ENCODE measurements at places on chromosomes 5 and 9.

- DNase-seq = peak; percentile 85
Measured at GRCh38 chr5:132883261-132883834, 9.9 kb downstream of the LEAP2 start.

- no peak for DNase-seq
Measured at GRCh38 chr5:6372251-6373080, 5.9 kb downstream of the MED10 start.

DNA sequence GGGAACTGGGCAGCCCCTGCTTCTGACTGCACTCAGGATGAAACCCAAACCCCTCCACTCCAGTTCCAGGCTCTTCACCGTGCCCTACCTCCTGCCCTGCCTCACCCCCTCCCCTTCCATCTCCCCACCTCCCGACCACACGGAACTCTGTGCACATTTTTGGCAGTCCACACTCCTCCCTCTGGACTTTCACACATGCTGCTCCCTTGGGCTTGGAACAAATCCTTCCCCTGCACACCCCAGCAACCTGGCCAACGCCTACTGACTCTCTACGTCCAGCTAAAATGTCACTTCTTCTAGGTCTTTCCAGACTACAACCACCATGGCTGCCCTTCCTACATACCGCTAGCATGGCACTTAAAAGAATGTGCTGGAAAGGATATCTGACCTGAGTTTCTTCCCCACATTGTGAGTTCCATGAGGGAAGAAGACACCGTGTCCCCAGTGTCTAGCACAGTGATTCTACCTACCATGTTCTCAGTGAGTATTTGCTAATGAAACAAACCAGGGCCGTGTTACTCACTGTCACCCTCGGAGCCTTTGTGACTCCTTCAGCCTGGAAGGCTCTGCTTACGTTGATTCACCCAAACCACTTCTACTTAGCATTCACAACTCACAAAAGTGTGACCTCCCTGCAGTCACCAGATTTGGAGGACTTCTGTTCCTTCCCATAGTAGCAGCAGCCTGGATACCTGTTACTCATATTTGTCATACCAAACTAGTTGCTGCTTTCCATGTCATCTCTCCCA, 18.7 kb downstream of the RETREG1 start:
- DNase-seq = no peak

GRCh38 chr5:112657804-112658203, 79.9 kb upstream of the APC start:
- no peak for DNase-seq

DNA sequence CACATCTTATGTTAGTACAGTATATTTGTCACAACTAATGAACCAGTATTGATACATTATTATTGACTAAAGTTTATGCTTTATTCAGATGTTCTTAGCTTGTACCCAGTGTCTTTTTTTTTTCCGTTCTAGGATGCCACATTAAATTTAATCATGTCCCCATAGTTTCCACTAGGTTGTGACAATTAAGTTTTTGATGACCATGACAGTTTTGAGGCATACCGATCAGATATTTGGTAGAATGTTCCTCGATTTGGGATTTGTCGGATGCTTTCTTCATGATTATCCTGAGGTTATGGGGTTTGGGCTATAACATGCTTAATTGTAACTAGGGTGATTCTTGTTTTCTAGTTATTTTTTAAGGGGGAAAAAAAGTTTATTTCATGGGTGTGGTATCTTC, 22.6 kb downstream of the PRRC2B start:
- DNase-seq = no peak

GRCh38 chr5:73962801-73963425, 336.9 kb downstream of the ARHGEF28 start:
- no peak for DNase-seq

- DNase-seq = no peak
Measured at GRCh38 chr9:130934702-130935647, 4.1 kb downstream of the FIBCD1 start.

DNA sequence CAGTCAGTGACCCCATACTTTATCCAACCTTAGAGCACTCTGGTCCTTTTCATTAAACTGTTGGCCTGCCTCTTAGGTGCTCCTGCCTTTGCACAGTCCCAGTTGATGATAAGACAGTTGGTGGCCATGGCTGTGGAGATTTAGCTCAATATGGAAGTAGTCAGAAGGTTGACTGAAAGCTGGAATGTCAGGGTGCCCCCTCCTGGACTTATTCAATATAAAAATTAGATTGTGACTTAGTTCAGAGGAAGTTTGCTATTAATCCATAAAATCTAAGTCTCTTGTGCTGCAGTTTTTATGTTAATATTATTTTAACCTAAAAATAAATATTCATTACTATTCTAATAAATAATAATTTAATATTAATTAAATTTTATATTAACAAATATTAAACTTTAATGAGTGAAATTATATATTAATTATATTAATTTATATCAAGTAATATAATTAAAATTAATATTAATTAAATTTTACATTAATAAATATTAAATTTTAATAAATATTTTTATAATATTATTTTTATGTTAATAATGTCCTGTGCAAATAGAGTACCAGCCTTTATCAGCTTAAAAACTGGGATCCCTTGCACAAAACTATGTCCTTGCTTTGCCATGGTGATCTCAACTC, 77.7 kb upstream of the ADAMTSL1 start:
- no peak for DNase-seq

DNA sequence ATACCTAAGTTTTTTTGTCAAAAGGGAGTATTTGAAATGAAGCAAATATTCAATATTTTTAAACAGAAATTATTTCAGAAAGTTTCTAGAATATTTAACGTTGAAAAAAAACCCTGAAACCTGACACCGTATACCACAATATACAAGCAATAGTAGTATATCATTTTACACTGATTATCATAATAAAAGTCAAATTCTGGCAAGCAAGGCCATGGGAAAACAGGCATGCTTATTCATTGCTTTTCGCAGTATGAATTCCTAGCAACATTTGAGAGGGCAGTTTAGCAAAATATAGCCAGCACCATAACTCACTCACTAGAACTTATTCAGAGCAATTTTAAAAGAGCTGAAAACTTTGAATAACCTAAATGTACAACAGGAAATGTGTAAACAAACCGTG, 46.1 kb downstream of the ERAP1 start:
- no peak for DNase-seq

DNA sequence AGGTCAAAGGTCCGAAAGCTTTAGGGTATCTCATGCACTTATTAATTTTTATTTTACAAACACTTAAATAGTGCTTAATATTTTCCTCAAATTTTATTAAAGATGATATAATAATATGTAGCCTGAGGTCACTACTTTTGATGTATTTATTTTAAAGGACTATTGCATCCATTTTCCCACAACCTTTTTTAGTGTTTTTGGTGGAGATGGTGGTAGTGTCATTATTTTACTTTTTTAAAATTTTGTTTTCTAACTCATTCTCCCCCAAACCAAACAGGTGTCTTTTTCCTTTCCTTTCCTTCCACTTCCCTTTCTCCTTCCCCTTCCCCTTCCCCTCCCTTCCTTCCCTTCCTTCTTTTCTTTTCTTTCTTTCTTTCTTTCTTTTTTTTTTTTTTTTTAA, 328.6 kb downstream of the CYLC2 start:
- DNase-seq = no peak

- DNase-seq = no peak
Measured at GRCh38 chr5:80736730-80737129, 81.9 kb upstream of the DHFR start.

DNA sequence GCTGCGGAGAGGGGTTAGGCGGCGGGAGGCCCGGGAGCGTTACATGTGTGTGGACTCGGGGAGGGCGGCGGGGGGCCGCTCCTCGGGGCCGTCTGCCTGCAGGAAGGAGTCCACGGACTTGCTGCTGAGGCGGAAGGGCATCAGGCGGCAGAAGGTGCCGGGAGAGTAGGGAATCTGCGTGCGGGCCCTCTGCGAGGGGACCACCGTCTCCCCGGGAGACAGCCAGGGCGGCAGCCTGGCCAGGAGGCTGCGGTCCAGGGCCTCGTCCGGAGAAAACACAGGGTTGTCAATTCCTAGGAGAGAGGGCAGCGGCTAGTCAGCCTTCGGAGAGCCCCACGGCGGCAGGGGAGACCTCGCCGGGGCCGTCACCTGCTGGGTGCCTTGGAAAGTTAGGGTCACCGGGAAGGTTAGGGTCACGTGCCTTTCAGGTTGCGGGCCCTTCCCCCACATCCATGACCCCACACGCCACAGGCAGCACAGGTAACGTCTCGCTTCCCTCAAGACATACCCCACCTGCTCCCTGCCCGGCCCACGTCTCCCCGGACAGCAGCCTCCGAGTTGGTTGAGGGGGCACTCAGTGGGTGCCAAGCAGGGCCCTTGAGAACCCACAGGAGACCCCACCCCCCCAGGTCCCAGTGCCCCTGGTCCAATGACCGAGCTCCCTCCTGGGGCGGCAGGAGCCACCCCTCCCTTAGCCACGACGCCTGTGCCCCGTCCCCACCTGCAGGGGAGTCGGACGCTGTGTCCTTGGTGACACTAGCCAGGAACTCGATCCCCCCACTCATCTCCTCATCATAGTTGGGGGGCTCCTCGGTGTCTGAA, 32.1 kb downstream of the EXOC3 start:
- DNase-seq = no peak

GRCh38 chr5:168324859-168325630, 33.6 kb downstream of the WWC1 start:
- DNase-seq = no peak

DNA sequence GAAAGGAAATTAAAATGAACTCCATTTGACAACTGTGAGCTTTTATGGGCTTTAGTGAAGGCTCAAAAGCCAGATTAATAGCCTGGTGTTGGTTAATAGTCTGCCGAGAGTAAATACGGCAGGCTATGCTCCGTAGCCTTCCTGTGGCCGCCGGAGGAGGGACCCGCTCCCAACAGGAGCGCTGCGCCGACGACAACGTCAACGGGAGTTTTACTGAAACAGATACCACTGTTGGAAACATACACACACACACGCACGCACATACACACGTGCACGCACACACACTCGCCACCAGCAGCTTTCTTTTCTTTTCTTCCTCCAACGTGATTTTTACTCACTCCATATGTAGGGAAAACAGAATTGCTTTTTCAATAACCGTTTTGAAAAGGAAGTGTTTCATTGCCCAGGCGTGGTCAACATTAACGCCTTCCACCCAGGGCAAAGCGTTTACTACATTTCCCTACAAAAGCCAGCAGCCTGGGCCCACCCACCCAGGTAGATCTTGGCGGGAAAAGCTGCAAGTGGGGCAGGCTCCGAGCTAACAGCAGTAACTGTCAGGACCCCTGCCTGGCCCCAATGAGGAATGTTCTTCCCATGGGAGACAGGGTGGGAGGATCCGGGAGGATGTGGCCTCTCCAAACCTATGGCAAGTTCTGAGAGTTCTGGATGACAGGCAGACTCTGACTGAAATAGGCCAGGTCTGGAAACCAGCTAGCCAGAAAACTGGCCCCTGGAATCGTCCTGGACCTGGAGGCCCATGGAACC, 72.3 kb downstream of the PAX5 start:
- DNase-seq = no peak

- no peak for DNase-seq
Measured at GRCh38 chr9:127974001-127974768, 6.6 kb downstream of the EEIG1 start.

DNA sequence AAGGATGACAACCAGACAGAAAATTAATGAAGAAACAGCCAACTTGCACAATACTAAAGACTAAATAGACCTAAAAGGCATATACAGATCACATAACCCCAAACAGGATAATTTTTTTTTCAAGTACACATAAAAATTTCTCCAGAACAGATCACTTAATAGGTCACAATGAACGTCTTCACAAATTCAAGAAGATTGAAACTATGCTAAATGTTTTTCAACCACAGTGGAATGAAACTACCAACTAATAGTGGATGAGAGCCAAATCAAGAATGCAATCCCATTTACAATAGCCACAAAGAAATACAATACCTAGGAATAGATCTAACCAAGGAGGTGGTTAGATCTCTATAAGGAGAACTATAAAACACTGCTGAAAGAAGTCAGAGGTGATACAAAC, 145.8 kb downstream of the TMEM232 start:
- no peak for DNase-seq

DNA sequence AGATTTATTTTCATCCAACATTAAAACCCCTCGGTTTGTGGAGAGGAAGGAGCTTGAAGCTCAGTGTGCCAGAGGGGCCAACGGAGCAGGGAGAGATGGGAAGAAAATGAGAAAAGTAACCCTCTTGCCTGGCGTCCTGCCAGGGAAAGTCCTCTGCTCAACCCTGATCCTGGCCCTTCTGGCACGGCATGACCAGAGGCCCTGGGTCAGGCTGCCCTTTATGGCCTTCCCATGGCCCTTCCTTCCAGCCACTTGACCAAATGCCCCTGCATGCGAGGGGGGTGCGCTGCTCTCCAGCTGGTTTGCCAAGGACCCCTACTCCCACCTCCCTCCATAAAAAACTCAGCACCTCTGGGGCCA, 43.8 kb downstream of the SPRY4 start:
- no peak for DNase-seq
